ENCODE measurements at places on chromosomes 7 and 10.

DNA sequence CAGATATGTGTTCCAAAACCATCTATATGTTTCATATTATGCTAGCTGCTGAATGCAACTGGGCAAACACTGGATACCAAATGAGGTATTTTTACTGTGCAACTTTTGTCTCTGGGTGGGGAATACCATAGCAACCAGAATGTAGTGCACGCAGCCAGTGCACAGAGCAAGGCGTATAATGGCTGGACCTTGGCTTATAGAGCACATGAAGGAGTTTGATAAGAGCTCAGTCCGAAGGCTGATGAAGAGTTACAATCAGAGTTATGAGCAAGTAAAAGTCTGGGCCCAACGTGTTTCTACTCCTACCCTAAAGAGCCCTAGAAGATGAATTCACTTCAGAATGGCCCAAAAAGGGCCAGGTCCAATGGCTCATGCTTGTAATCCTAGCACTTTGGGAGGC is 82.2 kb downstream of the MET start:
- no peak for DNase-seq

- no peak for DNase-seq
Measured at GRCh38 chr7:102287981-102288278, 1.3 kb downstream of the SH2B2 start.

GRCh38 chr10:78907551-78908211 is 161.1 kb upstream of the ZMIZ1 start:
- DNase-seq = no peak

DNA sequence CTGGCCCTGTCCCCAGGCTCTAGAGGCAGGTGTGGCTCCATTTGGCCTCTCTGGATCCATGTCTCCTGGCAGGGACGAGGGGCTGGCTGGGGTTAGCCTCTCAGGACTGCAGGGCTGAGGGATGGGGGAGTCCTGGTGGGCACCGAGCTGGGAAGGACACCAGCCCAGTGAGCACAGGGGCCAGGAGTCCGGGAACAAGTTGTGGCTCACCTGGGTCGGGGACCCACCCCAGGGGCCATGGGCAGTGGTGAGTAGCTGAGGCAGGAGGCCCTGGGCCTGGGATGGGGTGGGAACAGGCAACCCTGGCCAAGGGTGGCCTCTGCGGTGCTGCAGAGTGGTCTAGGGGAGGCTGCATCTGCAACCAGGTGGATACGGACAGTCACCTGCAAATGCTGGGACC is 24.1 kb downstream of the ANTXRL start:
- no peak for DNase-seq

DNA sequence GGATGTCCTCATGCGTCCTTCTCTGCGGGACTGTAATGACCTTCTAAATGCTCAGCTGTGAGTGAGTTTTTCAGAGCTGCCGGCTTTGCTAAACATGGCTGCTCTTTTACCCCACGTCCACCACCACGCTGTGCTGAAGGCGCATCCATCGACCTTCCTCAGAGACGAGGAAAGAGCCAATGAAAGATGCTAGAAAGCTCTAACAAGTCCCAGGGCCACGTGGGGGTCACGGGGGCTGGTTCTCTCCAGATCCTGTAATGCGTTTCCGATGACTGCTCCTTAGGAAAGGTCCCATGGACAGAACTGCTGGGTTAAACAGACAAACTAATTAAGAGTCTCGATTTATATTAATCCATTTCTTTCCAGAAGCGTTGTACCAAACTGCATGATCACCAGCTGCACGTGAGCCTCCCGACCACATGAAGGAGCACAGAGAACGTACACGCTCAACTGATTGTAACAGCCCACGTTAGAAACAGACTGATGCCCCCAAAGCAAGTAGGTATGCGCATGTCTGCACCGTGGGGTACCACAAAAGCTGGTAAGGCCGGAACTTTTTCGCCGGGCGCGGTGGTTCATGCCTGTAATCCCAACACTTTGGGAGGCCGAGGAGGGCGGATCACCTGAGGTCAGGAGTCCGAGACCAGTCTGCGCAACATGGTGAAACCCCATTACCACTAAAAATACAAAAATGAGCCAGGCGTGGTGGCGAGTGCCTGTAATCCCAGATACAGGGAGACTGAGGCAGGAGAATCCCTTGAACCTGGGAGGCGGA is 109.6 kb downstream of the TCERG1L start:
- DNase-seq = no peak

- DNase-seq = no peak
Measured at GRCh38 chr7:69819333-69819705, 221.0 kb downstream of the AUTS2 start.

DNA sequence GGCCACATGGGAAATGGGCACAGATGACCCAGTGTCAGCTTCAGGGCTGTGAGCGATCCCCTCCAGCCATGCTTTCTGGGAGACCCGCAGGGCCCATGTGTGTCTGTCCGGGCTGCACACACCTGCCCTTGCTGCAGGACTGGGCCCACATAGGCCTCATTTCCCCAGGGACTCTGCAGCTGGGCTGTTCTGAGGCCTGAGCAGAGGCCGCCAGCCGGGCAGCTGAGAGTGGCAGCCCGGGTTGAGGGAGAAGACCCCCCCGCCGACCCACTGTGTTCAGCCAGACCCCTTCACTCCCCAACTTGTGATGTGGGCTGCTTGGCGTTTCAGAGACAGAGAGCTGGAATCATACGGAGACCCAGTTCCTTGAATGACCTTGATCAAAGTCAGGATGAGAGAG is 50.1 kb upstream of the DPYSL4 start:
- no peak for DNase-seq

DNA sequence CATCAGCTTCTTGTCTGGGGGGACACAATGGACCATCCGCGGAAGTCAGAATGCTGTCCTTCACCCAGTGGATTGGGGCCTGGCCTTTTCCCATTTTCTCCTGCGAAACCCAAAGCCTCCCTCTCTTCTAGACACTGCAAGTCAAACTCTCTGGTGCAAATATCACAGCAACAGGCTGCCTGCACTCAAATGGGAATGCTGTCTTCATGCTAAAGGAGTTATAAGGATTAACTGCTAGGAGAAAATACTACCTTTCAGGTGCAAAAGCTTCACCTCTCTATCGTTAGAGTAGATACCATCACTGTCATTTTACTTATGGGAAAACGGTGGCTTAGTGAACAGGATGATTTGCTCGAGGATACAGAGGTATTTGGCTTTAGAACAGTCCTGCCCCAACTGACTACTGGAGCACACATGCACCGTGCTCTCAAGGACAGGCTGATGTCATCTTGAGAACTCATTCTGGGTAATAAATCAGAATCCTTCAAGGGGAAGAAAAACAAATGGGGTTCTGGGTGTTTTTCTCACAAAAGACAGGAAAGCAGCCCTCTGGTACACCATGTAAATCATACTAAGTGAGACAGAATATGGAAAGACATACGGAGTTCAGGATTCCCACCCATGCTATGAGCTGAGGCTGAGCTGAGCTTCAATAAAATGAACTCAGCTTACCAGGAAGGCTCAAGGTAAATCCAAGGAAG is 100.9 kb downstream of the SAMD9 start:
- DNase-seq = no peak
